ENCODE measurements at places on chromosomes 1 and 21. TPM values are rescaled to one million over a fixed set of nuclear protein-coding genes. Genes with fewer than 3 reads are reported as not detected.

DNA sequence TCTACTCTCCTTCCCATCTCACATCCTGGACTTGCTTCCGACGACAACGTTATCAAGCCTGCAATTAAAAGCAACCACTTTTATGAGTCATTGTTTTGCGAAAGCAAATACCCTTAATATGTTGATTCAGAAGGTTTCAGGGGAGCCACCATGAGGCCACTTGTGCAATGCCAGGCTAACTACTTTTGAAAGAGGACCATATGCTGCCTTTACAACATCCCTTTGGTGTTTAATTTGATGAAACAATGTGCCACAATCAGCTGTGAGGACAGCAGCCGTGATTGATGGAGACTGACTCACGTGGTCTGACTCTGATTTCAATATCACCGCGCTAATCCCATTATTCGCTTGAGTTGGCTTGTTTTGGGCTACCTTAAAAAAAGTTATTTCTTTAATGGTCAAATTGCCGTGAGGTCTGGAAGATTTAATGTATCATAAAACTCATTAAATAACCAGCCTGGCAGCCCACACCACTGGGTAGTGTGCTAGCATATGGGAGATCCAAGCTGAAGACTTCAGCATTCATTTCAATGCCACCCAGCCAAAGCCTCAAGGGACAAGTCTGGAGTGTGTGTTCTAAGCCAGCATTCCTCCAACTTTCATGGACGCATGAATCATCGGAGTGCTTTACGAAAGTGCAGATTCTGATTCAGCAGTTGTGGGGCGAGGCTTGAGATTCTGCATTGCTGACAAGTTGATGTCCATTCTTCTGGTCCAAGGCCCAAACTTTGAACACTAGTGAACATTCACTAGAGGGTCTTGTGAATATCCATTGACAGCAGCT, 73.3 kb upstream of the PAXBP1 start:
- no peaks in the 10 kb centered on the region for H3K27me3 ChIP-seq
- DNase-seq = no peak
- H3K36me3 ChIP-seq = no peaks in the 10 kb centered on the region
- no peaks in the 10 kb centered on the region for H3K4me1 ChIP-seq

- no peak overlapping the region for H3K4me3 ChIP-seq
- no peaks in the 10 kb centered on the region for H3K36me3 ChIP-seq
- H3K27ac ChIP-seq = no peak overlapping the region
- no peaks in the 10 kb centered on the region for H3K4me1 ChIP-seq
Observed at GRCh38 chr1:93087532-93087931, 8.4 kb downstream of the MTF2 start.

- no peak overlapping the region for H3K4me3 ChIP-seq
- DNase-seq = peak; percentile 75
- no peaks in the 10 kb centered on the region for H3K27me3 ChIP-seq
- H3K4me1 ChIP-seq = no peaks in the 10 kb centered on the region
- no peak overlapping the region for H3K27ac ChIP-seq
Observed at GRCh38 chr21:44926331-44927101, 5.8 kb upstream of the ITGB2 start.

DNA sequence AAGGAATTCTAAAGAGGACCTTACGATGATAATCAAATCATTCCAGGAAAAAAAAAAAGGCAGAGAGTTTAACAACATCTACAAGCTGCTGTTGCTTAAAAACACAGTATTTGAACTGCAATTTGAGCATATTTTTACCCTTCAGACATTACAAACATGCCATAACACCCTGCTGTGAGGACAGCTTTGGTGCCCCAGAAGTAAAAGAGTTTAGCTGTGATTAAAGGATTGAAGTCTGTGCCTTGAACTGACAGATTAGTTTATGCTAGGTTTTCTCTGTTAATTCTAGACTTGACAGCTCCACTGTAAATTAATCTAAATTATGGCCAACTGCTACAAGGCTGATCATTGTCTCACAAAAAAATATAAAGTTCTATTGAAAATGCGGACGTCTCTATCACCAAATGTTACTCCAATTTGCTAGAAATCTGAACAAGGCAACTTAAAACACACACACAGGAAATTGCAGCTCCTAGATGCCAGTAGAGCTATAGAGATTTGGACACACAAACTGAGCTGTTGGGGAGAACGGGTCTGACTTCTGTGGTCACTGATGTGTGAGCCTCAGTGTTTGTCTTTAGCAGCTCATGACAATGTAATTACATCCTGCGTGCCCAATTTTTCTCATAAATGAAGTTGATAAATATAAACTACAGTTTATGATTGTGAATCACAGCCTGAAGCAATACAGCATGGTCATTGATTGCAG, 217.9 kb downstream of the NTNG1 start:
- H3K4me1 ChIP-seq = no peaks in the 10 kb centered on the region
- no peaks in the 10 kb centered on the region for H3K27me3 ChIP-seq
- H3K27ac ChIP-seq = no peak overlapping the region
- no peaks in the 10 kb centered on the region for H3K36me3 ChIP-seq
- H3K4me3 ChIP-seq = no peak overlapping the region

MPL gene
- 0.52 TPM for total RNA-seq

WDR64 gene
- not detected for total RNA-seq

GRCh38 chr1:12629511-12629956, 11.5 kb upstream of the DHRS3 start:
- no peaks in the 10 kb centered on the region for H3K27me3 ChIP-seq
- no peak overlapping the region for H3K4me3 ChIP-seq
- no peaks in the 10 kb centered on the region for H3K36me3 ChIP-seq
- H3K27ac ChIP-seq = no peak overlapping the region

GRCh38 chr1:85116856-85117255, 68.6 kb upstream of the MCOLN3 start:
- H3K27ac ChIP-seq = no peak overlapping the region
- H3K36me3 ChIP-seq = no peaks in the 10 kb centered on the region
- H3K4me3 ChIP-seq = no peak overlapping the region
- no peaks in the 10 kb centered on the region for H3K27me3 ChIP-seq

DNA sequence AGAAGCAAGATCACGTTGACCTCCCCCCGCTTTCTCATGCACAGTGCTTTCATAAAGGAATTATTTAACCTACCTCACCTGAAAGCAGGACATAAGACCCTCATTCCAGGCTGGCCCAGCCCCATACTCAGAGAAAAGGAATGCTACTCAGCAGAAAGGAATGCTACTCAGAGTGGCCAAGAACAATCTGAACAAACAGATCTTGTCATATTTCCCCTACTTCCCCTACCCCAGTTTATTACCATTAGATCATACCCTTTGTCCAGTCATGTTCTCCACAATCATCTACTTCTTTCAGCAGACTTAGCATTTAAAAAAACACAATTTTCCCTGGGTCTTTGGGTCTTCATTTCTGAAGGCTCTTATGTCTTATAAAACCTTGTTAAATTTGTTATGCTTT, 89.8 kb downstream of the SLC16A1 start:
- no peaks in the 10 kb centered on the region for H3K4me1 ChIP-seq
- no peaks in the 10 kb centered on the region for H3K36me3 ChIP-seq
- DNase-seq = peak; percentile 8
- no peak overlapping the region for H3K4me3 ChIP-seq

GRCh38 chr1:100076319-100076718, 56.4 kb downstream of the SASS6 start:
- no peak overlapping the region for H3K4me3 ChIP-seq
- DNase-seq = no peak
- no peaks in the 10 kb centered on the region for H3K4me1 ChIP-seq
- no peaks in the 10 kb centered on the region for H3K27me3 ChIP-seq
- peaks cover 5% of the 10 kb centered on the region for H3K36me3 ChIP-seq

DNA sequence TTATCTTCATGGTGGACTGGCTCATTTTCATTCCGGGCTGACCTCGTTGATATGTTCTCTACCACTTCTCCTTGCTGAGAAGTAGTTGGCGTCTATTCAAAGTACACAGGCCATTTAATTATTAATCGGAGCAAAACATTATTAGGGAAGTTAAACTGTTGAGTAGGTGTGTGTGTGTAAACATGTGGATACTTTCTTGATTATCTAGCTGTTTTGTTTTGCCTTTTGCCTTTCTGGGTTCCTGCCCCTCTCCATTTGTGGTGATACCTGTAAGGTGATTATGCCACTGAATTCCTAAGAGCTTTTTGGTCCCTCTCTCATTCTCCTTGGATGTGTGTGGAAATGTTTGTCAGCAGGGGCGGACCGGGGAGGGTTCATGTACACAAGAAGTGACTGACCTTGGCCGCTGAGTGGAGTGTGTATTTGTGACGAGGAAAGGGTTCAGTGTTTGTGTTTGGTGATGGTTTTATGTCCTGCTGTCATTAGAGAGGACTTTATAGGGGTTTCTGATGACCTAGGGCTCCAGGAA, 56.6 kb upstream of the PPP2R5A start:
- no peak overlapping the region for H3K4me3 ChIP-seq
- H3K27ac ChIP-seq = no peak overlapping the region
- H3K4me1 ChIP-seq = no peaks in the 10 kb centered on the region
- DNase-seq = no peak
- no peaks in the 10 kb centered on the region for H3K36me3 ChIP-seq
